GM04504 (cell line): ENCODE measurements at places on chromosomes 2 and 18.

DNA sequence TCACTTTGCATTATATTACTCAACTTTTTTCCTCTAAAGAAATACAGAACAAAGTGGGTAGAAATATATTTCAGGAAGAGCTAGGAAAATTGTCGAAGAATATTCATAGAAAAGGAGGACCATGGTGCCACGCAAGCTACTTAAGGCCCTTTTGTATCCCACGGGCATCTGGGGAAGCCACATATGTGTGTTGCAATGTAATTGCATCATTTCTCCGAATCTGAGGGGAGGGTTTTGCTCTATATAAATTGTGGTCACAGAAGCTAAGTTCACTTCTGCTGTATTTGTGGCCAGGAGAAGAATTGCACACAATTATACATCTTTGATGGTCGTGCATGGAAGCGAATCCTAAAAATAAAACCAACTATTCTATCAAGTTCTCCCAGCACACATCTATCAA lies 360.3 kb downstream of the IRS1 start:
- DNase-seq: no peak

DNA sequence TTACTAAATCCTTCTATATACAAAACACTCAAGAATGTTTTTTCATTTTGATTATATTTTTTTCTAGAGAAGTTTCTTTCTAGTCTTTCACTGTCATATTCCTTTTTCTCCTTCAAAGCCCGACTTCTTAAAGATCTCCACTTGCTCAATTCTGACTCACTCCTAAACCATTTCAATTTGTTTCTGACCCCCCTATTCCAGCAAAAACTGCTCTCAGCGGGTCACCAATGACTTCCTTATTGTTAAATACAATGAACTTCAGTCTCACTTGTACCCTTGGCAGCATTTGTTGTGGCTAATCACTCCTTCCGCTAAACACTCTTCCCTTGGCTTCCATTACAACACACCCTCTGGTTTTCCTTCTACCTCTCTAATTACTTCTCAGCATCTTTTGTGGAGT lies 111.1 kb upstream of the RBBP8 start:
- DNase-seq: no peak

- DNase-seq: peak; percentile 40
Observed at GRCh38 chr2:64586883-64587481, 62.9 kb downstream of the AFTPH start.

DNA sequence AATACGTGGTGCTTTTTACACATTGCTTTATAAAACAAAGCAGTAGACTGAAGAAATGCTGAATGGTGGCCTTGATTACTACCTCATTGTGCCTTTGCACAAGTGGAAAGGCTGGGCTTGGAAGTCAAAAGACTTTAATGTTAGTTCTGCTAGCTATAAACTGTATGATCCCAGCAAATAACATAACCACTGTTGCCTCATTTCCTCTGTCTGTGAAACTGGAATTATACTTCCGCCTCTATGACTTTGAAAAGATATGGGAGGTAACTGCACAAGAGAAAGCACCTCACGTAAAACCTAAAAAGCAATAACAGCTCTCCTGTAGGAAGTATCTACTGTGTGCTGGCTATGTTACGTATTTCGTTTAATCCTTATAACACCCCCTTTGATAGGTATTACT lies 43.4 kb upstream of the DSC1 start:
- DNase-seq: no peak

- no peak for DNase-seq
Observed at GRCh38 chr18:11177382-11177781, 28.0 kb upstream of the PIEZO2 start.

- no peak for DNase-seq
Observed at GRCh38 chr2:24211408-24211807, 36.6 kb downstream of the FAM228A start.

DNA sequence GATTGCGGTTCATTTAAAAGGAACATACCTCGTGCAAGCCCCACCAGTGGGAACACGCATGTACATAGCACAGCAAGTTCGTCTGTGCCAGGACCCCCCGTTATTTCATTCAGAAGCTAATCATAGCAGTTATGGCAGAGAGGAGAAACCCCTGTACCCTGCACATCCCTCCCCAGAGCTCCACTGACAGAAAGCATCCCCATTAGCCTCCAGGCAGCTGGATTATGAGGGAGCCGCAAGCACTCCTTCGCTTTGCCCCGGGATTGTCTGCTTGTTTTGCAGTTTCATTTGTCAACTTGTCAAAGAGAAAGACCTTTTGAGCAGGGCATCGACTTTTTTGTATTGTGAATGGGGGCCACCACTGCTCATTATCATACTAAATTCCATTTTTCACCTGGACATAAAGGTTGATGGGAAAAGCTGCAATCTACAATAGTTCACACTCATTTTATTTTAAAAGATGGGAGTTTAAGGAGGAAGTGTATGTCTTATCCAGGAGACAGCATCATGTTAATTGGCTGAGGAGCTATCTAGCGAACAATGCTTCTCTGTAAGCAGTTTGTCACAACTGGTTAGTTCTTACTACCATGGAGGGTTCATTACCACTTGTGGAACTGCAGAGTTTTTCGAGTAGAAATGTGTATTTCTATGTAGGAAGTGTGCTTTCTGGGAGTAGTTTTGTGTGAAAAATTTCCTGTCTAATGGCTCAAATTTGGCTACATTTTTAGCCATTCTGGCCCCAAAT lies 255.3 kb downstream of the THSD7B start:
- DNase-seq: no peak

DNA sequence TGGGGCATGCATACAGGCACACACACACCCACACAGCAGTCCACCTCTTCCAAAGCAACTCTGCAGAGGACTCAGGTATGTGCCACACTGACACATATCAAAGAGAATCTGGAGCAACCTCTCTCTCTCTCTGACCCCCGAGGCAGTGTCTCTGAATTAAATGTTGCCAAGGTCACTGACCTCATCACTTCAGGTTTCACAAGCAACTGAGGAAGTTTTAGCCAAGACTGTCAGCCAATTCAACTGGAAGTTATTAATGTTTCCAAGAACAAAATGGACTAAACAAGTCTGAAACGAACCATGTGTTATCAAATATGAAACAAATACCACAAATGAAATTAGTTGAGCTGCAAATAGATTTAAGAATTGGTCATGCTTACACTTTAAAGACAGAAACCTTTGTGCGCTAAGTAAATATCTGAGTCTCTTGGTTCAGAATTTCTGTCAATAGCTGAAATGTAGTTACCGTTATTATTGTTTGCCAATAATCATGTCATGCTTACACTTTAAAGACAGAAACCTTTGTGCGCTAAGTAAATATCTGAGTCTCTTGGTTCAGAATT lies 86.1 kb downstream of the SLC25A12 start:
- DNase-seq: no peak

DNA sequence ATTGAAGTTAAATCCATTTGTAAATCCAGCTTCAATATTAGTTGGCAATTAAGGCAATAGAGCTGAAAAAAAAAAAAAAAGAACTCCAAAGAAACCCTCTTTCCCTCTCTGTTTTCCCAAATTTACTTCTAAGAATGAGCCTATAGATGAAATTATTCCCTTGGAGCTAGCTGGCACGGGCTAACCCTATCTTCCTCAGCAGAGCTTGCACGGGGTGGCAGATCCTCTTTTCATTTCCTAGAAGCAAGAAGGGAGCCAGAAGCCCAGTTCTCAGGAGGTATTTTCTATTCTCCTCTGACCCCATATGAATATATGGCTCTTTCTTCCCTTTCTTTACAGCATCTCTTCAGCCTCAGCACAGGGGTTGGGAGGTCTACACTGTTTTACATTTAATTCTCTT lies 426.0 kb downstream of the TGIF1 start:
- no peak for DNase-seq

- DNase-seq: no peak
Observed at GRCh38 chr2:218985021-218985324, at the start of gene FEV. Gene FEV, minus strand, starts transcription at chr2:218985184. Its CDS starts 109 bp downstream, at chr2:218985075.

- no peak for DNase-seq
Observed at GRCh38 chr2:20018601-20019152, 6.2 kb upstream of the MATN3 start.

GRCh38 chr2:155494744-155495143 lies 796.2 kb downstream of the KCNJ3 start:
- DNase-seq: no peak
